Activated CD4-positive, alpha-beta T cell treated with anti-CD3 and anti-CD28 coated beads, Interleukin-2, amount 10 ng/mL, durations not matched to agents 7 days and 5 days (primary cell): ENCODE measurements at places on chromosomes 16 and 17.
A peak's percentile ranks its signal among the peaks of the same experiment; 100 is the strongest.

DNA sequence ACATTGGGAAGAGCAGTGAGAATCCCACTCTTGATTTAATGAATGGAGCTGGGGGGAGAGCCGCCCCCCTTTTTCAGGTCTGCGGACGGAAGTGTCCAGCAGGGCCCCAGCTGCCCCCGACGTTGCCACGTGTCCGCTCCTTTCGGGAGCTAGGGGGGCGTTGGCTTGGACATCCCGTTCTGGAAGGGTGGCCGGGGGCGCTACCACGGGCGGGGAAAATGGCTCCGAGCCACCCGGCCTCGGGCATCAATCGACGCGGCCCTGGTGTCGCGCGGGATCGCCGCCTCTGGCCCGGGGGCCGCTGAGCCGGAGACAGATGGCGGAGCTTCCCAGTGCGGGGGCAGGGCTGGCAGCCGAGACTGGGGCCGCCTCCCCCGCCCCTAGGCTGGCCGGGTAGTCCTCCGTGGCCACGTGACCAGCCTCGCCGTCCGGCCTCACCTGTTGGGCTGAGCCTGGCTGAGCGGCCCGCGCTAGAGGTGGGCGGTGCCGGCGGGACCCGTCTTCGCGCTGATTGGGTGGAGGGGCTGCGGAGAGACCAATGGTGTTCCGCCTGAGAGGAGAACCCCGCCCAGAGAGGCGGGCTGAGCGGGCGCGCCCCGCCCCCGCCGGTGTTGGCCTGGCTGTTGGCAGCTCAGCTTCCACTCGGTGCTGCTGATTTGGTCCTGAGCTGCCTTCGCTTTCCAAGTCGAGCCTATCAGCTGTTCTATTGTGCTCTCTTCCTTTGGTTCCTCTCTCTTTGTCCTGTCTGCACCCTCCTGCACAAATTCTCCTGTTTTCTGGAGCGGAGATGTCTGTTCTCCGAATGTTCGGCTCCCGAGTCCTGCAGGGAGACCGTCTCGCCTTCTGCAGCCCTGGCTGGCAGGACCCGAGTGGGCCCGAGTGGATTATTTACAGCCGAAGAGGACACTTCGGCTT, 8.3 kb downstream of the HS3ST3B1 start:
- DNase-seq, result peak; percentile 89

DNA sequence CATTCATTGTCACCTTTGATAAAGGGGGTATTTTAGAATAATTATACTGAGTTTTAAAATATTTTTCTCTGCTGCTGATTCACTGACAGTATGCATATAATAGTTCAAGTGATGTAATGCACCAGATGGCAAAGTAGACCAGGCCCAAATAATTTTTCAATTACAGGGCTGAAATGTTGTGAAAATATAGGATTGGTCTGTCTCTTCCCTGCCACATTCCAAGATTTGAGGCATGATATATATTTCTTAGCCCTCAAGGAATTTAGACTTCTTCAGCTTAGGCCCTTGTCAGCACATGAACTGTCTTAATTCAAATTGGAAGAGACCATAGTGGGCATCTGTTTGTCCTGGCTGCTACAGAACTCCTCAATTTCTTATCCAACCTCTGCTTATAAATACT, 39.2 kb upstream of the SLC12A3 start:
- DNase-seq, result no peak

GRCh38 chr16:74577882-74578366, 29.0 kb downstream of the GLG1 start:
- no peak for DNase-seq

DNA sequence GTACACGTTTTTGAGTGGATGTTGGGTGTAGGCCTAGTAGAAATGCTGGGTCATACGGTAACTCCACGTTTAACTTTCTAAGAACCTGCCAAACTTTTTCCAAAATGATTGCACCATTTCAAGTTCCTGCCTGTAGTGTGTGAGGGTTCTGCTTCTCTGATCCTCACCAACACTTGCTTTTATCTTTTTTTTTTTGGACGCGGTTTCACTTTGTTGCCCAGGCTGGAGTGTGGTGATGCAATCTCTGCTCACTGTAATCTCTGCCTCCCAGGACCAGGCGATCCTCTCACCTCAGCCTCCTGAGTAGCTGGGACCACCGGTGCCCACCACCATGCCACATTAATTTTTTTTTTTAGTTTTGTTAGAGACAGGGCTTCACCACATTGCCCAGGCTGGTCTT, 23.5 kb downstream of the ZNF750 start:
- DNase-seq, result no peak

- no peak for DNase-seq
These were observed 8.5 kb downstream of the SLFN12 start for GRCh38 chr17:35423761-35424160.

DNA sequence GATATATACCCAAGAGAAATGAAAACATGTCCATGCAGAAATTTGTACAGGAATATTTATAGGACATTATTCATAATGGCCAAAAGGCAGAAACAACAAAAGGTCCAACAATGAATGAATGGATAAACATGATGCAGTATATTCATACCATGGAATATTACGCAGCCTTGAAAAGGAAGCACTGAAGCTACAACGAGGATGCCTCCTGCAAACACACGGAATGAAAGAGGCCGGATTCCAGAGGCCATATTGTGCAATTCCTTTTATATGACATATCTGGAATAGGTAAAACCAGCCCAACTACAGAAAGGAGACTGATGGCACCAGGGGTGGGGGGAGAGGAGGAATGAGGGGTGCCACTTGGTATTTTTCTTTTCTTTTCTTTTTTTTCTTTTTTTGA, 14.5 kb upstream of the CHMP6 start:
- DNase-seq, result no peak

DNA sequence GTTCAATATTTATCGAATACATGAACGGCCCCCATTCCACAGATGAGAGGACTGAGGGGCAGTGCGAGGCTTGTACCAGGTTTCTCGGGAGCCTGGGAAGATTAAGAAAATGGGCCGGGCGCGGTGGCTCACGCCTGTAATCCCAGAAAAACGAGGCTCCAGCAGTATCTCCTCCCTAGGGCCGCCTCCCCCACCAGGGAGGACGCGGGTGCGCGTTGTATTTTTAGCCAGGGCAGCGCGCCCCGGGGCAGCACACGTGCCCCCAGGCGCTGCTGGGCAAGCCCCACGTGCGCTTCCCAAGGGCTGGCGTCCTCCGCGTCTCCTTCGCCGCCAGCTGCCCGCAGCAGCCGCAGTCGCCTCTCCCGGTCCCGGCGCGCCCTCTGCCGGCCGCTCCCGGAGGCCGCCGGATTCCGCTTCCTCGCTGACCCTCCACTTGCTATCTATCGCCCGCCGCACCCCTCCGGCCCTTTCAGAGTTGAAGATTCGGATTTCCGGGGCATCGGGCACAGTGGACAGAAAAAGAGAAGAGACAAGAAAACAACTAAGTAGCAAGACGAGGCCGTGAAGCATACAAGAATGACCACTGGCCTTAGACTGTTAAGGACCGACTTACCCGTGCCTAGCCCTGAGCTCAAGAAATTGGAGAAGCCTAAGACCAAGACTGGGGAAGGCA, 1.9 kb upstream of the YBX2 start:
- DNase-seq, result peak; percentile 62

- peak; percentile 42 for DNase-seq
These were observed 29.2 kb downstream of the GNA13 start for GRCh38 chr17:65027305-65027704.

- DNase-seq, result peak; percentile 73
These were observed 12.5 kb upstream of the ANKRD40CL start for GRCh38 chr17:50779747-50780353.

- DNase-seq, result peak; percentile 61
These were observed 123.0 kb downstream of the RPTOR start for GRCh38 chr17:80667462-80668277.

GRCh38 chr17:14089179-14089578, 19.9 kb downstream of the COX10 start:
- DNase-seq, result no peak

GRCh38 chr17:320139-320538, 32.5 kb downstream of the RPH3AL start:
- DNase-seq, result no peak

GRCh38 chr17:77003699-77004098, 135.5 kb downstream of the MGAT5B start:
- DNase-seq, result no peak

DNA sequence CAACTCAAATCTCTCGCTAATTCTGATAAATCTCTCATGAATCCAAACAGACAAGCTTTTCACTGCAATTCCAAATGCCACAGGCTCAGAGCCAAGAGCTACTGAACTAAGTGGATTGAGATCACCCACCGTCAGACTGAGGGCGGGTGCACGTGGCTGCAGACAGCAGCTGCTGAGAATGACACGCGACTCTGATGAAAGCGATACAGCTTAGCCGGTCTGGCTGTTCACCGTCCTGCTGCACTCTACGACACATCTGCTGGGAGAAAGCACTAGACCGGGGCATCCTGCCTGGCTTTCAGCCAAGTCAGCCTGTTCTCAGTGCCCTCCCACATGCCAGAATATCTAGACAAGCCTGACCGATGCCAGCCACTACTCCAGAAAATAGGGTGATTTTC, 42.6 kb downstream of the KLHDC4 start:
- DNase-seq, result no peak

DNA sequence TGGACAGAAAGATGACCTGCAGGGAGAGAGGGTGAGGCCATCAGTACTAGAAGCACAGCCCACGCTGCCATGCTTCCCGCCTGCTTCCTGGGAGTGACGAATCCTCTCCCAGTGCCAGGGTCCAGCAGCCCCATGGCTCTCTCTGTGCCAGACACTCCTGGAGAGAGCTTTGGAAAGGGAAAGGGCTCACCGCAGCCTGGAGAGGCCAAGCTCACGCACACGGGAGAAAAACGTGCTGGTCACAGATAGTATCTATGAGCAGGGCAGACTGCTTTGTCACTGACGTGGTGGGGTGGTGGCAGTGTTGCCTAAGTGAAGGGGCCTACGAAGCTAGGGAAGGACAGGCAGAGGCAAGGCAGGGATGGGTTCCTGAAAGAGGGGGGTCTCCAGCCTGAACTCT, 5.4 kb downstream of the WBP2 start:
- no peak for DNase-seq

- no peak for DNase-seq
These were observed 76.0 kb downstream of the LYRM1 start for GRCh38 chr16:20976576-20976975.

GRCh38 chr16:82655072-82655714, 28.4 kb downstream of the CDH13 start:
- DNase-seq, result peak; percentile 92

- no peak for DNase-seq
These were observed 402.4 kb downstream of the TMEM114 start for GRCh38 chr16:8187782-8188372.

DNA sequence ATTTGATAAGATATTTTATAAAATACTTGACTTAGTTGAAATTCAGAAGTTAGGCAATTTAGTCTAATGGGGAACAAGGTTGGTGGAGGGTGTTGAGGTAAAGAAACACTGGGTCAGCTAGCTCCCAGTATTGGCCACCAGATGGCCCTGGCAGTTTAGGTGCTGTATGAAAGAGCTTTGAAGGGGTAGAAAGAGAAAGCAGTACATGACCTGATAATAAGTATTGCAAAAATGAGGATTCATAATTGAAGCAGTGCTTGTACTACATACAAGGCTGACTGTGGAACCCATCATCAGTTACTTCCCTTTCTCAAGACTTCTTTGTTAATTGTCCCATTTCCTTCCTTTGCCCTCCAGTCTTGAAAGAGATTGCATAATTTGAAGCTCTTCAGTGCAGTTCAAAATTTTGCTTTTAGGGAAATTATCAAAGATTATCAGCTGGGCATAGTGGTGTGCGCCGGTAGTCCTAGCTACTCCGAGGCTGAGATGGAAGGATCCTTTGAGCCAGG, 29.4 kb downstream of the TANC2 start:
- no peak for DNase-seq

GRCh38 chr16:86681031-86681756, 102.8 kb downstream of the FOXL1 start:
- no peak for DNase-seq

- no peak for DNase-seq
These were observed 45.8 kb downstream of the TNFRSF13B start for GRCh38 chr17:16926061-16926511.

GRCh38 chr16:25066747-25067631, 44.6 kb upstream of the LCMT1 start:
- DNase-seq, result peak; percentile 78

DNA sequence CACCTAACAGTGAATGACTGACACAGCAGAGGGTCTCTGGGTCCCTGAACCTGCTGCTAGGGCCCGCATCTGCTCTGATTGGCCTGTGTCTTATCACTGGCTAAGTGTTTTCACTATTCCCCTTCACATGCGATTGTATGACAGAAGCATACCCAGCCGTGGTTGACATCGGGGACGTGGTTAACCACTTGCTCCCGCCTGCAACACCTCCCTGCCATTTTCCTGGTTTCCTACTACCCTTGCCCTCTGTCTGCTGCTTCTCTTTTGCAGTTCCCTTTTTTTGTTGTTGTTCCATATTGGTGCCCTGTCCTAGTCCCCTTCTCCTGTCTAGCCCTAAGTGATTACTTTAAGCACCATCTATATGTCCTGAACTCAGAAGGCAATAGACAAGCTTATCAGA, 177.0 kb downstream of the RGS9 start:
- DNase-seq, result no peak

GRCh38 chr17:12826431-12826830, 37.1 kb downstream of the ARHGAP44 start:
- DNase-seq, result no peak

DNA sequence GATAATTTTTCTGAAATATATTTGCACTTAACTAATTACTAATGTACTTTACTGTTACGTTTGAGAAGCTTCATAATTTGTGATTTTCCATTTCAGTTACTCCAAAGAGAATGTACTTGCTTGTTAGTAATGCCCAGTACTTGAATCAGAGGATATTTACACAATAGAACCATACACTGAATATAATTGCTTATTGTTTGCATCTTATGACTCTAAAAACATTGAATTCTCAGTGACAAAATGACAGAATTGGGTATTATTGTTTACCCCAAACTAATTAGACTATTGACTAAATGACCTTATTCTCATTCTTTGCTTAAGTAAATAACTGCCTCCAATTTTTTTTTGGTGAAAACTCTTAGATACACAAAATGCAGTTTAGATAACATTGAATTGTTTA, 8.9 kb downstream of the CCP110 start:
- DNase-seq, result no peak

GRCh38 chr17:80286638-80286960, 25.9 kb downstream of the RNF213 start:
- DNase-seq, result no peak

DNA sequence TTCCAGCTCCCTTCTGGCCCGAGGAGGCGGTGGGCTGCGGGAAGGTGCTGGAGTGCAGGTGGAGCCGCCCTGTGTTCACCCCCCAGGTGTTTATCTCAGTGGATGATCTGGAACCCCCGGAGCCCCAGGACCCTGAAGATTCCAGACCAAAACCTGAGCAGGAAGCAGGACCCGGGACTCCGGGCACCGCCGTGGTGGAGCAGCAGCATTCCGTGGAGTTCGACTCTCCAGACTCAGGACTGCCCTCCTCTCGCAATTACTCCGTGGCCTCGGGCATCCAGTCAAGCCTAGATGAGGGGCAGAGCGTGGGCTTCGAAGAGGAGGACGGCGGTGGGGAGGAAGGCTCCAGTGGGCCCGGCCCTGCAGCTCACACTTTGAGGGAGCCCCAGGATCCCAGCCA, 25.5 kb downstream of the MNT start:
- no peak for DNase-seq
